ENCODE measurements at places on chromosomes 3 and 15.
A peak's percentile ranks its signal among the peaks of the same experiment; 100 is the strongest.

GRCh38 chr15:85704720-85705429, 89.8 kb downstream of the KLHL25 start:
- no peak for DNase-seq

GRCh38 chr3:37863949-37864822, 2.5 kb downstream of the CTDSPL start:
- peak; percentile 61 for DNase-seq

GRCh38 chr15:74958320-74958907, 1.8 kb upstream of the RPP25 start:
- DNase-seq = peak; percentile 27

- no peak for DNase-seq
These were observed 5.8 kb downstream of the ATP13A5 start for GRCh38 chr3:193372783-193373182.

- DNase-seq = peak; percentile 14
These were observed 23.5 kb upstream of the HES1 start for GRCh38 chr3:194112120-194113106.

DNA sequence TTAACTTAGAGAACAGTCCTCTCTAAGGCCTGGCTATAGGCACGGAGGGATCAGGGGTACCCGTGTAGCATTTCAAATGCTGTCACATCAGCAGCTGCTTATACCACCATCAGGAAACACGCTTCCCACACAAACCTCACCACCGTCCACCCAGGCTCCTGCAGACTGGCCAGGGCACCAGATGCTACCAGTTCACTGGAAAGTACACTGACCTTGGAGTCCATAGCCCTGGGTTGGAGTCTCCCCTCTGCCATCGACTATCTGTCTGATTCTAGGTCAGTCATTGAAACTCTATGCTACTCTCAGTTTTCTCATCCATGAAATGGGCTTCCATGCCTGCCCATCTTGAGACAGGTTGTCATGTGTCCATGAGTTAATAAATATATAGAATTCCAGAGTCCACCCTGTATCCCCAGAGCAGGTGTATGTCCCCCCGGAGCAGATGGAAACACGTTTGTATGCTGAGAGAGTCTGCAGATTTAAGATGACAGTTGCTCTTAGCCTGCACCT, 156.0 kb upstream of the SMAD3 start:
- DNase-seq = no peak
